Activated T-helper 1 cell treated with anti-CD3 and anti-CD28 coated beads, Interleukin-2, amount 50 U/mL, for 16 hours (primary cell): ENCODE measurements at places on chromosomes 2 and 18.

GRCh38 chr2:149049142-149049541 is 10.6 kb downstream of the LYPD6B start:
- no peak for DNase-seq

DNA sequence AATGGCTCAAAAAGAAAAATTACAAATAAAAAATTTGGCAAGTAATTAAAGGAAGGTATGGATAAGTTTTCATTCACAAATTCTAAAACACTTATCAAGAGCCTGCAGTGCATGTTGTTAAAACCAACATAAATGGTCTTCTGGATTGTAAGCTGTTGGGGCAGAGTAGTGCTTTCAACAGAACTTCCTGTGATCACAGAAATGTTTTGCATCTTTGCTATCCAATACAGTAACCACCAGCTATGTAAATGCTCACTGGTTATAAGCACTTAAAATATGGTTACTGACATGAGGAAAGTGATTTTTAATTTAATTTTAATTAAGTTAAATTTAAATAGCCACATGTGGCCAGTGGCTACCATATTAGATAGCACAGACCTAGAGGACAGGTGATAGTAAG is 133.1 kb downstream of the NBAS start:
- no peak for DNase-seq

DNA sequence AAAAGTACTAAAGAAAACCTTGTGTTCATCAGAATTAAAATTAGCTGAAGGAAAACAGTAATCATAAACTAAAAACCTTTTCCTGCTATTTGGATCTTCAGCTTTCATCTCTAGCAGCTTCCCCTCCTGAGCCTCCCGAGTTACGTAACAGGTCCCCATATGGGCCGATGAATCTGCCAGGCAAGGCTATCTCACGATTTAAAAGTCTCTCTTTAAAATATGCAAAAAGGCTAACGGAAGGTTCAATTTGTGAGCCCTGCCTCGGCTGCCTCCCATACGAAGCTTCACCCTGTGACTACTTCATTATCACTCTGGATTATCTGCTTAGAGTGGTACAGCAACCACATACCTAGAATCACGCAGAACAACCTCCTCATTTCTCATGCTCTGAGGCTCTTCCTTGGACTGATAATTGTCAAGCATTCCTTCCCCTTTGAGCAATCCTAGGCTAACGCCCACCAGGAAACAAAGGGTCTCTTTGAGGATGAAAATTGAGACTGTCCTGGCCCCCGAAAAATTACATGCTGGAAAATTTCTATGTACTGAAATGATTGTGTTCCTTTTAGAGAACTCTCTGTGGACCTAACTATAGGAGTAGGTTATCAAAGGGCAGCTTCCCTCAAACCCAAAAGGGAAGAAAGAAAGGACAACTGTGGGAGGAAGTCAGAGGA is 147.4 kb downstream of the ZEB2 start:
- no peak for DNase-seq

DNA sequence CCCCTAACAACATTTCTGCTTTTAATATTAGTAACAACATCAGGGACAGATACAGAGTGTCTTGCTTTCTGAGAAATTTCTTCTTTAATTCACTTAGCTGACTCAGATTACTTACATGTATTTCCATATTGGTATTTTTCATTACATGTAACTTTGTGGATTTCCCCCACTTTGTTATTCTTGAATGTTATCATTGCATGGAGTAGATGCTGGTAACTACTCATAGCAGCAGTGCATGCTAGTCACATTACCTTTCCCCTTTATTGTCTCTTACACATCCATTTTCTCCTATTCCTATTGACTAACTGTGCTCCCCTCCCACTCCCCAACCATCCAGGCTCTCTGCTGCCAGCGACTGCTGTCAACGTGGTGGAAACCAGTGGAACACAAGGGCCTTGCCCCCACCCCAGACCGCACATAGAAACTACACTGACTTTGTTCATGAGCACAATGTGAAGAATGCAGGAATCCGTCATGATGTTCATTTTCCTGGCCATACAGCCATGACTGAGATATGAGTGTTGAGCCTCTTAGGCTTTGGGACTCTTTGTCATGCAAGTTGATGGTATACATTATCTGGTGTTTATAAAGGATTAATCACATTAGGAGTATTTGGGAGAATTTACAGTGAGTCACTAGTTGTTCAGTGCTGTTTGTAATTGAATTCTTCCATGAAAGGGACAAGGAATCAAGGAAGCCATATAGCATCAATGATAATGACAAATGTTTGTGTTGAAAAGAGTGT is 91.0 kb downstream of the EPB41L5 start:
- DNase-seq, result no peak

DNA sequence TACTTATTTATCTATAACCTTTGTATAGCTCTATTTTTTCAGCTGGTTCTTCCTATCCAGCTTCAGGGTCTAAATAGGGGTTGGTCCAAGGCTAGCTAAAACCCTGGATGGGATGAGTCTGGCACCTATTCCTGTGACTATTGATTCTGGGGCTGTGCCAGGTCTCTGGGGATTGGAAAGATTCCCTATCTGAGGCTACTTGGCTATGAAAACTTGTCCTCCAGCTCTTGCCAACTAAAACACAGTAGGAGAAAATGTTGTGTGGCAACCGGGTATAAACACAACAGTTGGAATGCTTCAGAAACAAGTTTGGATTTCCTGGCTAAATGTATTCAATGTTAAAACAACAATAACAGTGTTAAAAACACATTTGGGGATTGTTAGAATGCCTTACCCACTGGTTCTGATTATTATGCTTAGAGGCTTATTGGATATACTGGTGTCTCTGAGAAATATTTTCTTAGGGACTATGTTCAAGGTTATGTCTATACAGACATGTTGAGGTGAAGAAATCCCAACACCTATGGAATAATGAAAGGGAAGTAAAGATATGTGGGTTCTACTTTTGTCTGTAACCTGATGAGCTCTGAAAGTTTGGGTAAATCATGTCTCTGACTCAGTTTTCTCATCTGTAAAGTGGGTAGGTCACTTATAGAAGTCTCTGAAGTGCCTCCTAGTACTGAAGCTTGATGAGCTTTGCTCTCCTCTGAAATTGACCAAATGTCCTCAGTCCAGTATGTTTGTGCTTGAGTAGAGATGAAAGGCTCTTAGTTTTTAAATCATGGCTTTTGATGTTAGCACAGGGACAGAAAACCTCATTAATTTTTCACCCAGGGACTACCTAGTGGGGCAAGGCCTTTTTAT is 460.7 kb downstream of the MTX2 start:
- DNase-seq, result no peak

DNA sequence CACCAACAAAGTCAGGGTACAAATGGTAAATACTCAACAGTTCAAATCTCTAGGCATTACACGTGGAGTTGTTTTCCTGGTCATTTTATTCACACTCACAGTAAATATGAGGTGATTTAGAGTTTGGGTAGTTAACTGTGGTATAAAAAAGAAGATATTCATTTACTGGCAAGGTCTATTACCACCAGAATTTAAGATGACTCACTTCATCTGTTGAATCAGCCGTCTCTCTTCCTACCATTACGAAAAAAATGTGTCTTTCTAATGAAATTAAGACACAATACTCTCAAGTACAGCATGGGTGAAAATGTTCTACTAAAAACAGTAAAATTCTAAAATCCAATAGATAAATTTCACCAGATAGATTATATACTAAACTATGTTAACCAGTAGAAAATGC is 21.0 kb upstream of the GPR75 start:
- DNase-seq, result no peak

- no peak for DNase-seq
Measured at GRCh38 chr2:5588601-5589000, 103.6 kb upstream of the SOX11 start.

DNA sequence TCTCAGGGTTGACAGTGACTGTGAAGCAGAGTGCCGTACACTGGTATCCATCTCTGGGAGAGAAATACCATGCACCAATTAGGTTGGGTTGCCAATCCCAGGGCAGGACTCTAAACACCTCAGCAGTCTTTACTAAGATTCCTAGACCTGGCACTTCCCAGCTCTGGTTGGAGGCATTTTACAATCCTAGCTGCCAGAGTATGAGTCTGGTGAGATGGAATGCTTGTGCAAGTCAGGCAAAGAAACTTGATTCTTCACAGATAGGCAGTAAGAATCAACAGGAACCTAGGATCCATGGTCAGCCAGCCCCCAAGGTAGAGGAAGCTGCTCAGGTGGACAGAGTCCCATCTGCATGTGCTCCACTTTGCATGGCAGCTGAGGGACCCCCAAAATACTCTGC is 6.0 kb upstream of the UGT1A5 start:
- no peak for DNase-seq

DNA sequence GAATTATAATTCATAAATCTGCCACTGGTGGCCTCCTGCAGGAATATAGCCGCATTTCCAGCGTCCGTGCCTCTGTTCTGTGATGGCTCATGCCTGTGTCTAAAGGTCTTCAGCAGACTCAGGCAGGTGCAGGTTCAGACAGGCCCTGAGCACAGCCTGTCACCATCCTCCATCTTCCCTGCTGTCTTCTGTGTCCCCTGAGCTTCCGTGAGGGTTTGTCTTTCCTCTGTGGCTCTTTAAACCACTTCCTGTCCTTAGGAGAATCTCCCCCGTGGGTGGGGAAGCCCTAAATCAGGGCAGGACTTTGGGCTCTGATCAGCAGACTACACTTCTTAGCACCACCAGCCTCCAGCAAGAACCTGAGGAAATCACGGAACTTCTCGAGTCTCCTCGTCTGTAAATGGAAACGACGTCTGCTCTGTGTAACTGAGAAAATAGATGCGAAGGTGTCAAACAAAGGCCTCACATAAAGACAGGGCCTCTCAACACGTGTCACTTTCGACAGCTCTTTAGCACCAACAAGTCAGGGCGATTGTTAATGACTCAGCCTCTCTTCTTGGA is 24.1 kb upstream of the NFATC1 start:
- no peak for DNase-seq

- DNase-seq, result no peak
Measured at GRCh38 chr2:57965961-57966360, 80.6 kb upstream of the VRK2 start.

DNA sequence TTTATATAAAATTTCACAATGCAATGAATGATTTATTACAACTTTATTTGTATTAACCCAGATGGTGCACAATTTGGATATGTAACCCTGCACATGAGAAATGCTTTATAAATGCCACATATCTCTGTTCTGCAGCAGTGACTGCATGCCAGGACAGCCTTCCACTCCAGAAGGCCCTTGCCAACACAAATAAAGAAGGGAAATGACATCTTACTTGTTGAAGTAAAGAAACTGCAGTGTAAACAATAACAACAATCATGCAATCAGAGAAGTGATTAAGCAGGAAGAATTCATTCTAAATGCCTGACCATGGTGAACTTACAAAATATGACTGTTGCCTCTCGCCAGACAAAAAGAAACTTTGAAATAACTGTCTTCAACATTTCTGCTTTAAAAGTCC is 129.9 kb upstream of the CHST9 start:
- DNase-seq, result no peak

- no peak for DNase-seq
Measured at GRCh38 chr2:65275141-65275915, 47.7 kb downstream of the ACTR2 start.

GRCh38 chr2:190765386-190766173 is 115.0 kb upstream of the GLS start:
- no peak for DNase-seq

DNA sequence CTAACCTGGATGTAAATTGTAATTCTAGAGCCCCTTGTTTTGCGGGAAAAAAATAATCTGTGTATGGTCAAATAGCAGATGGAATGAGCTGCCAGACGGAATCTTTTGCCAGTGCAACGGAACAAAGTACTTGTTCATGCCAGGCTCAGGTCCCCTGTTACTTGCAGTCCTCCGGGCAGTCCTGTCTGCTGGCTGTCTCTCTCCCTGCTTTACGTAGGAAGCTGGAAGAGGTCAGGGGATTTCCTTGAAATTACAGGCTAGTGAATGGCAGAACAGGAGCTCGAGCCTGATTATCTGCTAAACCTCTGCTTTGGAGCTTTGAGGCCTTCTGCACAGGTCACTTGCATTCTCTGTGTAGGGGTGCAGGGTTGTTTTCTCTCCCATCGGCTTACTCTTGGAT is 54.8 kb downstream of the LRRFIP1 start:
- DNase-seq, result no peak

- no peak for DNase-seq
Measured at GRCh38 chr2:240627736-240628506, 2.6 kb downstream of the GPR35 start.

DNA sequence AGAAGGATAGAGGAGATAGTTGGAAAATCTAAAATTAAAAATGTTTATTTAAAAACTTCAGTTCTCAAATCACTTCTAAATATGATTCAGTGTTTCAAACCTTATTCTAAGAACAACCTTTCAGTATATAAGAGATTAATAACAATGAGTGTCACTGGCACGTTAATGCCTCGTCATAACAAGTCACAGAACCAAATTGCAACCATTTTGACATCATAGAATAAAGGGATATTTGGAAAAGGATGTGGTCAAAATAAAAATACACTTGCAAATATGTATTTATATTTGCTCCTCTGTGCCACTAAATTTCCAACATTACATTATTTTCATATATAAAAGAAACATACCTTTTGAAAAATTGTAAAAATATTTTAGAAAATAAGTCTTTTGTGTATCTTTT is 1090.6 kb downstream of the SUCLG1 start:
- DNase-seq, result no peak

GRCh38 chr2:152347076-152347475 is 12.1 kb downstream of the FMNL2 start:
- no peak for DNase-seq

GRCh38 chr2:86037141-86037794 is 68.4 kb downstream of the POLR1A start:
- no peak for DNase-seq

GRCh38 chr2:23418056-23418455 is 33.1 kb downstream of the KLHL29 start:
- no peak for DNase-seq

DNA sequence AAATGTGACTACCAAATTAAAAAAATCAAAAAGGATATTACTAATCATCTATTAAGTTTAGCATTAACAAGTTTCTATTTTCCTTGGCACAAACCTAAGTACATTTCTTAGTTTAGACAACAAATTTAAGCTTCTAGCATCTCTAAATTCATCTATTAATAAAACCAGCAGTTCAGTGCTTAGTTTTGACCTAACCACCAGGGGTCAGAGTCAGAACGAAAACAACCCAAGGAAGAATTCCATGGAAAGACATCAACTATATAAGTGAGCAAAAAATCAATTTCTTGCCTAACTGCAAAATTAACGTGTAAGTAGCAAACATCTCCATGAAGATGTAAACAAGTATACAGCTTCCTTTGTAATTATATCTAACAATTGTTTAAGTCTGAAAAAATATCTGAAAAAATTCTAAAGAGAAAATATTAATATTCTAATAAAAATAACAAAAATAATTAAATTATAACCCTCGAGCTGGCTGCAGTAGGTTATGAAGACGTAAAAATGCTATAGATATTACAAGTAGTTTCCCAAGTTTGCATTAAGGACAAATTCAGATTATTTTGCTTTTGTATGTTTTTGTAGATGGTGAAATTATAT is 83.7 kb downstream of the CERKL start:
- no peak for DNase-seq
